ENCODE measurements at places on chromosomes 2 and 18.
A peak's percentile ranks its signal among the peaks of the same experiment; 100 is the strongest.

DNA sequence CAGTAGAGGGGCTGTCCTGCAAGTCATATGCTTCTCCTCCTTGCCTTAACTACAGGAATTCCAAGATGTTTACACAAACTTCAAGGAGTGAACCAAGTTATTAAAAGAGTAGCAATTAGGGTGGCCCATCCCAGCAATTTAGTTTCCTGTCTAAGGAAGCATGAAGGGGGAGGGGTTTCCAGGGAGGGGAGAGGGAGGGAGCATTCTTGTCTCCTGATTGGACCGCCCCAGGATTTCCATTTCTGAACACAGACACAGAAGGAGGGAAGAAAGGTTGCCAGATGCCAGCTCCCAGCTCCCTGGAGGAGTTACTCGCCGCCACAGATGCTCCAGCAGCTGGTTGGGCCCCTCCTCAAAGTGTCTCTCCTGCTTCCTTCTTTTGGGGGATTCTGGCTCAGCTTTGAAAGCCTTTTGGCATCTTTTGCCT lies 107.6 kb downstream of the TRIB2 start:
- H3K36me3 ChIP-seq: no peaks in the 10 kb centered on the region
- peak overlapping the region; percentile 65 for H3K27ac ChIP-seq
- no peak for DNase-seq

DNA sequence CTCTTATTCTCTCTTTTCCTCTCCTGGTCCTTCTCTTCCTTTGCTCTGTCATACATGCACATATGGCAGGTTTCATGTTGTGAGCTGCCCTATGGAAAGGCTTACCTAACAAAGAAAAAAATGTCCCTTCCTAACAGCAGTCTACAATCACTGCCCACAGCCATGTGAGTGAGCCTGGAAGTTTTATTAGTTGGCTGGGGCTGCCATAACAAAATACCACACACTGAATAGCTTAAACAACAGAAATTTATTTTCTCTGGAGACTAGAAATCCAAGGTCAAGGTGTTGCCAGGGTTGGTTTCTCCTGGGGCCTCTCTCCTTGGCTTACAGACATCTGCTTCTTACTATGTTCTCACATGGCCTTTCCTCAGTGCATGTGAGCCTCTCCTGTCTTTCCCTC lies 142.1 kb downstream of the TRIB2 start:
- H3K36me3 ChIP-seq: no peaks in the 10 kb centered on the region
- H3K4me1 ChIP-seq: peaks cover 8% of the 10 kb centered on the region
- no peak for DNase-seq
- H3K27ac ChIP-seq: no peak overlapping the region
- H3K4me3 ChIP-seq: no peak overlapping the region

GRCh38 chr2:150729495-150729955 lies 242.1 kb upstream of the RND3 start:
- H3K4me3 ChIP-seq: no peak overlapping the region
- H3K27ac ChIP-seq: no peak overlapping the region
- no peaks in the 10 kb centered on the region for H3K36me3 ChIP-seq
- H3K27me3 ChIP-seq: no peaks in the 10 kb centered on the region
- DNase-seq: no peak
- no peaks in the 10 kb centered on the region for H3K4me1 ChIP-seq

DNA sequence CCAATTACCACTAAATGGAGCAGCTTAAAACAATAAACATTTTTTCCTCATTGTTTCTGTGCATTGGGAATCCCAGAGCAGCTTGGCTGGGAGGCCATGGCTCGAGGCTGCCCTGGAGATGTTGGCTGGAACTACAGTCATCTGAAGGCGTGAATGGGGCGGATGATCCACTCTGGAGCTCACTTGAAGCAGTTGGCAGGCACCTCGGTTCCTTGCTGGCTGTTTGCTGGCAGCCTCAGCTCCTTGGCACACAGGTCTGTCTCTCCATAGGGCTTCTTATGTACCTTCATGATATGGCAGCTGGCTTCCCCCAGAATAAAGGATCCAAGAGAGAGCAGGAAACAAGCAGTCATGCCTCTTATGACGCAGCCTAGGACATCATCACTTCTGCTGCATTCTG lies 227.0 kb upstream of the COPS8 start:
- no peak overlapping the region for H3K27ac ChIP-seq
- H3K27me3 ChIP-seq: no peaks in the 10 kb centered on the region
- no peaks in the 10 kb centered on the region for H3K36me3 ChIP-seq
- no peaks in the 10 kb centered on the region for H3K4me1 ChIP-seq

- H3K4me1 ChIP-seq: no peaks in the 10 kb centered on the region
- H3K27ac ChIP-seq: no peak overlapping the region
These were observed 249.3 kb downstream of the NDUFA10 start for GRCh38 chr2:239775623-239776435.

- H3K27me3 ChIP-seq: no peaks in the 10 kb centered on the region
- DNase-seq: no peak
- no peaks in the 10 kb centered on the region for H3K36me3 ChIP-seq
- H3K4me3 ChIP-seq: no peak overlapping the region
These were observed 14.6 kb upstream of the ITGAV start for GRCh38 chr2:186575302-186575701.

- H3K4me1 ChIP-seq: no peaks in the 10 kb centered on the region
- H3K4me3 ChIP-seq: no peak overlapping the region
- no peaks in the 10 kb centered on the region for H3K36me3 ChIP-seq
- H3K27ac ChIP-seq: no peak overlapping the region
- no peaks in the 10 kb centered on the region for H3K27me3 ChIP-seq
These were observed 42.1 kb upstream of the REL start for GRCh38 chr2:60839126-60839813.

DNA sequence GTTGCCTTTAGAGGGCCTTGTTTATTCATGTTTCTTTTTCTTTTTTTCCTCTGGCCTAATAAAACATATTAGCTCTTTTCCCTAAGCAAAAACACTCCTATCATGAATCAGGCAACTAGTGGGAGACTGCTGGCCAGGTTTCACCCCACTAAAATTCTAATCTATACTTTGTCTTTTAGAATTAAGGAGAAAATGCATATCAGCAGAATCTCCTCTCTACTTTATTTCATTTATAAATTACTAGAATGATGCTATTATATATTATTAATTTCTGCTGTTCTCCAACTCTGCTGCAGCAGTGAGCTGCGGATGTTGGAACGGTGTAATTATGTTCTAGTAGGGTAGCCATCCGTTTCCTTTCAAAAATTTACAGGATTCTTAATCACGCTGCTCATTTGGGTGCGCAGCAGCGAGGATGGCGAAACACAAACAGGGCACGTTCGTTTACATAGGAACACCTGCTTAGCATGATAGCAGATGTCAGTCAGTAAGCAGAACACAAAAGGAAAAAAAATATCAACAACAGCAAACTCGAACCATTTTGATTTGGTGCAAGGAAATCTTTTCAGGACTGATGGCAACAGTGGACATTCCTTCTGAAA lies 30.5 kb downstream of the ZEB2 start:
- DNase-seq: no peak
- H3K4me3 ChIP-seq: no peak overlapping the region
- peaks cover 29% of the 10 kb centered on the region for H3K4me1 ChIP-seq
- no peaks in the 10 kb centered on the region for H3K36me3 ChIP-seq

DNA sequence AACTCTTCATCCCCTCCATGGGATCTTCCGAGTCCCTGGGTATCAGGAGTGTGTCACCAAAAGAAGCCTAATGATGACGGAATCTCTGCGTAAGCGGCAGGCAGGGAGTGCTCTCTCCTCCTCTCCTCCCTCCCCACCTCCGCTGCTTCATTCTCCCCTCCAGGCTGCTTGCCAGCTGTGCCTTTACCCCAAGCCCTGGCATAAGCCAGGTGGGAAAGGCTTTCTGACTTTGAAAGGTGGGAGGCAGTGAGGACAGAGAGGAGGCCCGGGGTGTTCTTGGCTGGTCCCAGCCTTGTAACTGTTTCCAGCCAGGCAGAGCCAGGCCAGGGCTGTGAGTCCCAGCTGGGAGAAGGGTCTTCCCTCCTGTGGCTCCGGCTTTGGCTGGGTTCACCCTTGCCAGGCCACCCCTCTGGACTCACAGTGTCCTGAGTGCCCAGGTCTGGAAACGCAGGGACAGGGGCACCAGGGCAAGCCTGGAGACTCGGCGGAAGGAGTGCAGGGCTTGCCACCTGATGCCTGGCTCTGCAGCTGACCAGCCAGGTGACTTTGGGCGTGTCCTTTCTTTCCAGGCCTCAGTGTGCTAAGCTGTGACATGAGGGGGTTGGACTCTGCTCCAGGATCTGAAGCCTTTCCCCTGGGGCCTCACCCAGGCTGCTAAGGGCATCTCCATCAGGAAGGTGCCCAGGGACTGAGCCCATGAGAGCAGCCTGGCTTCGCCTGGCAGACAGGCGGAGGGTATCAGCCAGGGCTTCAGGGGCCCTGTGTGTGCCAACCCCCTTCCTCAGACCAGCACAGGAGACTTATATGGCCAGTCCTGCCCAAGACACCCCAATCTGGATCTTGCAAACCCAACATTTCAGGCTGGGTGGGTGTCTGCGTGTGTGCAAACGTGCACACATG lies 32.7 kb upstream of the HPCAL1 start:
- no peaks in the 10 kb centered on the region for H3K4me1 ChIP-seq
- no peaks in the 10 kb centered on the region for H3K27me3 ChIP-seq
- no peaks in the 10 kb centered on the region for H3K36me3 ChIP-seq
- no peak overlapping the region for H3K27ac ChIP-seq
- DNase-seq: no peak
- no peak overlapping the region for H3K4me3 ChIP-seq

GRCh38 chr2:83873110-83873509 lies 586.0 kb downstream of the SUCLG1 start:
- no peak overlapping the region for H3K27ac ChIP-seq
- H3K4me3 ChIP-seq: no peak overlapping the region
- H3K27me3 ChIP-seq: no peaks in the 10 kb centered on the region
- H3K36me3 ChIP-seq: no peaks in the 10 kb centered on the region
- H3K4me1 ChIP-seq: no peaks in the 10 kb centered on the region
- DNase-seq: no peak

DNA sequence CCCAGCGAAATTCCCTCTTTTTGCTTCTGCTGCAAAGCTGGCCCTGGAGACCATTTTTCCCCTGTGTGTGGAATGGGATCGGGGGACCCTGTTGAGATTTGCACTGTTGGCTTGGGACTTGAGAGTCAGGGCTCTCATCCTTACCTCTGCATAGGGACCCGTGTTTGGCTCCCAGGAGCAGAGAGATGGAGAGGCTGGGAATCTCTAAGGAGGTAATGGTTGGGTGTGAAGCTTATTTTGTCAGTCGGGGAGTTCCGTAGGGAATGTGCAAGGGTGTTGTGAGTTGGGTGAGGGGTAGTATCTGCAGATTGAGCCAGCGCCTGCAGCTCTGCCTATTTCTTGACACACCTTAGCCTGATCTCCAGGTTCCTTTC lies 4.5 kb downstream of the GATA6 start:
- peaks cover 100% of the 10 kb centered on the region for H3K27me3 ChIP-seq
- no peaks in the 10 kb centered on the region for H3K36me3 ChIP-seq
- DNase-seq: no peak
- H3K4me3 ChIP-seq: no peak overlapping the region
- peaks cover 7% of the 10 kb centered on the region for H3K4me1 ChIP-seq
- H3K27ac ChIP-seq: no peak overlapping the region

GRCh38 chr18:8978394-8978793 lies 124.1 kb upstream of the NDUFV2 start:
- H3K27ac ChIP-seq: no peak overlapping the region
- H3K36me3 ChIP-seq: no peaks in the 10 kb centered on the region
- peaks cover 8% of the 10 kb centered on the region for H3K4me1 ChIP-seq
- DNase-seq: no peak
- H3K4me3 ChIP-seq: no peak overlapping the region
- no peaks in the 10 kb centered on the region for H3K27me3 ChIP-seq

GRCh38 chr2:181203916-181204315 lies 223.5 kb downstream of the UBE2E3 start:
- no peaks in the 10 kb centered on the region for H3K4me1 ChIP-seq
- DNase-seq: no peak
- no peak overlapping the region for H3K4me3 ChIP-seq
- H3K36me3 ChIP-seq: no peaks in the 10 kb centered on the region
- H3K27ac ChIP-seq: no peak overlapping the region
- H3K27me3 ChIP-seq: no peaks in the 10 kb centered on the region

GRCh38 chr2:217597681-217598080 lies 405.1 kb downstream of the TNS1 start:
- DNase-seq: no peak
- H3K4me1 ChIP-seq: no peaks in the 10 kb centered on the region
- no peaks in the 10 kb centered on the region for H3K36me3 ChIP-seq
- H3K27me3 ChIP-seq: no peaks in the 10 kb centered on the region
- H3K27ac ChIP-seq: no peak overlapping the region

DNA sequence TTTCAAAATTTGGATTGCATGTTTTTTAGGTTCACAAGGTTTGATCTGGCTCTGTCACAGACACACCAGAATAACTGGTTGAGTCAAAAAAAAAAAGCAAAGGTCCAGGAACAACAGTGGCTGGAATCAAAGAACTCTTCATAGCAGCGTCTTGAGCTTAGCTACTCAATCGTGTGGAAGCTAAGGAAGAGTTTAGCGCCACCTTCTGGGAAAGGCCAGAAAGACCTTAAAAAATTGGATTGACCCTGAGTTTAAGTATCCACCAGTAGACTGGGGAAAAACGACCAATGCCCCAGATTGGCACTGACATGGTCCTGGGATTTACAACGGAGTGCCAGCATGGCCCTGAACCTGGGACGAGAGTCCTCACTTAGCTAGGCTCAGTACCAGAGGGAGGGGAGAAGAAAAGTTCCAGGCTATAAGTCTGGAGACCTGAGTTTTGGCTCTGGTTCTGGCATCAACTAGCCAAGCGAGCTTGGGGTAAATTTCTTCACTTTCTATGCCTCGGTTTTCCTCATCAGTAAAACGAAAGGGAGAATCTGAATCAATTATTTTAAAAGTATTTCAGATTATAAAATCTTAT lies 71.1 kb upstream of the TFCP2L1 start:
- H3K4me1 ChIP-seq: peaks cover 25% of the 10 kb centered on the region
- H3K27me3 ChIP-seq: no peaks in the 10 kb centered on the region
- DNase-seq: no peak
- peaks cover 9% of the 10 kb centered on the region for H3K36me3 ChIP-seq
- no peak overlapping the region for H3K4me3 ChIP-seq

- H3K4me3 ChIP-seq: no peak overlapping the region
- DNase-seq: no peak
- H3K27ac ChIP-seq: no peak overlapping the region
These were observed 411.4 kb downstream of the TSN start for GRCh38 chr2:122166820-122167219.

DNA sequence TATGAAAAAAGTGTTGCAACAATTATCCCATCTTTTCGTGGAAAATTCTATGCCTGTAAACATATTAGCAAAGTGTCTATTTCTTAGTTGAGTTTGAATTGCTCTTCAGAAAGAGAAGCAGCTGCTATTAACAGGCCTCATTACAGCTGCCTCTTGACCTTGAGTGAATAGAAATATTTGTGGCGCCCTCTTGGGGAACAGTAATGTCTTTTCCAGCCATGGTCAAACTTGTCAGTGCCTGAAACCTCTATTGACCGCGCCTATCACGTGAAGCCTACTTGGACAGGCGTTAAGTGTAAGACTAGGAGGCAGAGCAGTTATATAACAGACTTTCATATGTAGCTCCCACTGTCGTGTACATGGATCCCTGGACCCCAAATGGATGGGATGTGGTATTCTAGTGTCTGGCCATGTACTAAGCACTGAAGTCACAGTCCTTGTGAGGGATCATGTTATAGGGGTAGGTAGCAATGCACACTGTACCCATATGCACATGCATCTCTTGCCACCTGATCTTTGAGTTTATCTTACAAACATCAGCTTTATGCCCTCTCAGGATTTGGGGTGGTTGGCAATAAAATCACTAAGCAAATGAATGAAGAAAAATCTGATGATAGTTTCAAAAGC lies 245.0 kb downstream of the PTGR3 start:
- no peaks in the 10 kb centered on the region for H3K27me3 ChIP-seq
- no peak overlapping the region for H3K27ac ChIP-seq
- no peak for DNase-seq
- H3K4me3 ChIP-seq: no peak overlapping the region

- peaks cover 22% of the 10 kb centered on the region for H3K36me3 ChIP-seq
- H3K27me3 ChIP-seq: no peaks in the 10 kb centered on the region
- no peak for DNase-seq
- H3K4me1 ChIP-seq: peaks cover 30% of the 10 kb centered on the region
These were observed 39.3 kb downstream of the CD302 start for GRCh38 chr2:159758686-159759085.

All from esophagus squamous epithelium (tissue), 5 donors.